ENCODE measurements at places on chromosomes 1 and 21. TPM values are rescaled to one million over a fixed set of nuclear protein-coding genes. Genes with fewer than 3 reads are reported as not detected.

APOBEC4 gene
- not detected for total RNA-seq

BCL10 gene
- 13.3 TPM for total RNA-seq

C8B gene
- not detected for total RNA-seq

TMEM52 gene
- 1.4 TPM for total RNA-seq

F5 gene
- 0.08 TPM for total RNA-seq

WNT3A gene
- not detected for total RNA-seq

SPRR1A gene
- total RNA-seq: not detected

FALEC gene
- total RNA-seq: not detected

TRIM67 gene
- total RNA-seq: 0.30 TPM

SLC16A1 gene
- 40.8 TPM for total RNA-seq

TMEM82 gene
- total RNA-seq: not detected

BARHL2 gene
- total RNA-seq: not detected

RNU1-2 gene
- total RNA-seq: not detected

FAM72D gene
- 4.9 TPM for total RNA-seq

DPT gene
- total RNA-seq: not detected

MCM3AP gene
- 41.8 TPM for total RNA-seq

FCRL2 gene
- total RNA-seq: not detected

TINAGL1 gene
- total RNA-seq: 0.71 TPM

SMG7 gene
- total RNA-seq: 34.5 TPM

LCE3C gene
- not detected for total RNA-seq

LRRC7 gene
- total RNA-seq: not detected

ATP1A1 gene
- total RNA-seq: 330 TPM

MYCL gene
- total RNA-seq: 1.1 TPM

RGS16 gene
- 0.18 TPM for total RNA-seq

FCRL1 gene
- not detected for total RNA-seq

LCE2C gene
- total RNA-seq: not detected

DRAXIN gene
- total RNA-seq: 0.03 TPM

SPRR1B gene
- total RNA-seq: not detected

RBBP5 gene
- total RNA-seq: 11.2 TPM

C1orf94 gene
- total RNA-seq: not detected

IVL gene
- not detected for total RNA-seq

TTF2 gene
- total RNA-seq: 17.2 TPM

NBPF10 gene
- 1.1 TPM for total RNA-seq

CRYBG2 gene
- total RNA-seq: 1.5 TPM

RNF186 gene
- not detected for total RNA-seq

CASQ2 gene
- not detected for total RNA-seq

LMX1A gene
- not detected for total RNA-seq

FRRS1 gene
- 2.2 TPM for total RNA-seq

MRPL24 gene
- total RNA-seq: 208 TPM

S100A4 gene
- 1,517 TPM for total RNA-seq

OR2L13 gene
- total RNA-seq: not detected

LPAR3 gene
- 0.37 TPM for total RNA-seq

FAM131C gene
- total RNA-seq: 17.8 TPM
